ENCODE measurements at places on chromosomes 5 and 9.

GRCh38 chr9:28215536-28216299, 642.4 kb upstream of the C9orf72 start:
- DNase-seq: no peak

DNA sequence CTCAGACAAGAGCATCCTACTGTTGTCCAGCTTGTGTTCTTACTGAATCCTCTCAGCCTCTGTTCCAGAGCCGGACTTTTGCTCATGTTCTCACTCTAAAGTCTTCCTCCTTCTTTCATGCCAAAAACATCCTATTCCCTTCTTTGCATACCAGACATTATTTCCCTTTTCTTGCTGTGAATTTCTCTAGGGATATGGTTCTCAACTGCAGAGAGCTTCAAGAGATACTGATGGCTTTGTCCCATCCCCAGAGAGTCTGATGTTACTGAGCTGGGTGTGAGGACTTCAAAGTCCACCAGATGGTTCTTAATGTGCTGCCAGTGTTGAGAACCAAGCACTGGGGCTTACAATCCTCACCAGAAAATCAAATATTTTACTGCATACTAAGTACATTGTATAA, 98.6 kb upstream of the FER start:
- no peak for DNase-seq

DNA sequence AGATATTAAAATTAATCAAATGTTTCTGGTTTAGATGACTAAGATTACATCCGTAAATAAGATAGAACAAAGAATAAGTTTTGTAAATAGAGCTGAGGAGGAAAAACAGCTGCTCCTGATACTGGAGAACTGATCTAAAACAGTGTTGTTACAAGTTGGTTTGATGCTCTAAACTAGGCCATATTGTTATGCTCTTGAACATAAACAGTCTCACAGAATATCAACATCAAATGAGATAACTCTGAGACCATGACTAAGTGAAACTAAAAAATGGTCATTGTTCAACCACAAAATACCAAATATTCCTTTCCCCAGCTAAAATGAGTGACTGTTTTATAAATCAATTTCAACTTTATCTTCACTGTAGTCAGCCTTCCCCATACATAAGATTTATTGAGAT, 16.5 kb upstream of the SRFBP1 start:
- DNase-seq: no peak

DNA sequence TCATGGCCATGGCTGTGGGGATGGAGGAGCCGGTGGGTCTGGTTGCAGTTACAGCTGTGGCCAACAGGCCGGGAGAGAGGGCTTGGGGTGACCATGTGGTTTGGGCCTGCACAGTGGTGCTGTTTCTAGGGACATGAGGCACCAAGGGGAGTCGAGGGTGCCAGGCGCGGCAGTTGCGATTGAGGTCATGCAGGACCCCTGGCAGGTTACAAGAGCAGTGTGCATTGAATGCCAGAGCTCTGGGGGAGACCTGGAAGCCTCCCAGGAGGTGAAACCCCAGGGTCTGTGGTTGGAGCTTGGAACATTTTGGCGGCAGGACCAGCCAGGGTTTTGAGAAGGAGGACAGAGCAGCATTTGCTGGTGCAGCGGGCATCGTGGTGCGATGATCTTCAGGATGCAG, 21.7 kb downstream of the RXRA start:
- no peak for DNase-seq

DNA sequence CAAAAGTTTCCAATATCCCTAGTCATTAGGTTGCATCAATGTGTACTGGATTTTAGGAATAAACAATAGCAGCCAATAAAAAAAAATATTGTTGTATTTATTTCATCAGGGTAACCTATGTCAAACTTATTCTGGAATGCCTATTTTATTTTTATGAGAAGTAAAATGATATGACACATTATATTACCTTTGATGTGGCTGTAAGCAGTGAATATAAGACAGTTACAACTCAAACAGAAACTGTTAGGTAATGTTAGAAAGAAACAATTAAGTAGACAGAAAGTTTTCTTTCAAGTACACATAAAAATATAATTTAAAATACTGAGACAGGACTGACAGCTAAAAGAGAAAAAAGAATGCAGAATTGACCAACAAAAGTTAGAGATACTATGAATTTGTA, 65.5 kb downstream of the GNG10 start:
- no peak for DNase-seq

GRCh38 chr5:40578501-40579451, 100.9 kb upstream of the PTGER4 start:
- no peak for DNase-seq

- no peak for DNase-seq
These were observed 13.0 kb upstream of the LCN15 start for GRCh38 chr9:136777359-136777758.

GRCh38 chr5:78345485-78345884, 14.9 kb upstream of the SCAMP1 start:
- no peak for DNase-seq

DNA sequence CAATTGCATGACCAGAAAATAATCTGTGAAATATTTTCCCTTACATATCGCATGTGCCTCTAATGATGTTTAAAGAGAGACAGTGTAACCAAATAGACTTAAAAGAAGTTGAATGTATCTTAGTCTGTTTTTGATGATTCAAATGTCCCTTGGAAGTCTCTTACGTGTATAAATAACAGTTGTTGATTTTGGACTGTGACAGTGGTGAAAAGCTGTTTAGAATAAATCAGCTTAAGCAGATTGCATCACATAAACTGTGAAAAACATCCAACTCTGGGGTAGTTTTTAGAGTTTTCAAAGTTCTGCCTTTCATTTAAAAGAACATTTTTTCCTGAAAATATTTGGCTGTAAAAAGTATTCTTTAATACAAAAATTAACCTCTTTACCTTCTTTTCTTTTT, 301.1 kb downstream of the PRR16 start:
- no peak for DNase-seq

GRCh38 chr9:22238809-22239684, 207.6 kb upstream of the DMRTA1 start:
- no peak for DNase-seq

GRCh38 chr5:173834071-173834771, 53.9 kb upstream of the CPEB4 start:
- DNase-seq: no peak

DNA sequence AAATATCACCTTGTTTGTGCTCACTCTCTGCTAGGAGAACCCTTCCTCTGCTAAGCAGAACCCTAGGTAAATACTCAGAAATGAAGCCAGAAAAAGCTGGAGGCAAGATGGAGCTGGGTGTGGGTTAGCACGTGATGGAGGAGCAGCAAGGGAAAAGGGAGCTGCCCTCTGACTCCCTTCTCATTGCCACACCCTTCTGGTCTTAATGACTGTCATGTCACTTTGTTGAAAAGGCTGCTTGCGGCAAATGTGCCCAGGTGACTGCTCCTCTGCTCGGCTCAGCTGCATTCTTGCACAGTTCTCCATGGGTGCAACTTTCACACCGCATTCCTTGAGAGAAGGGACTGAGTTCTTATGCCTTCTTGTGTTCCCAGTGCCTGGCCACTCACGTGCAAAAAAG, 36.4 kb upstream of the TBC1D2 start:
- no peak for DNase-seq

GRCh38 chr5:10912435-10912834, 151.4 kb upstream of the DAP start:
- no peak for DNase-seq

- DNase-seq: no peak
These were observed 42.0 kb downstream of the SLC1A3 start for GRCh38 chr5:36648426-36648825.

All from H9 (cell line).